T follicular helper cell (primary cell): ENCODE measurements at places on chromosomes 2 and 18.

- no peak for DNase-seq
Observed at GRCh38 chr2:128304715-128305554, 13.7 kb downstream of the HS6ST1 start.

DNA sequence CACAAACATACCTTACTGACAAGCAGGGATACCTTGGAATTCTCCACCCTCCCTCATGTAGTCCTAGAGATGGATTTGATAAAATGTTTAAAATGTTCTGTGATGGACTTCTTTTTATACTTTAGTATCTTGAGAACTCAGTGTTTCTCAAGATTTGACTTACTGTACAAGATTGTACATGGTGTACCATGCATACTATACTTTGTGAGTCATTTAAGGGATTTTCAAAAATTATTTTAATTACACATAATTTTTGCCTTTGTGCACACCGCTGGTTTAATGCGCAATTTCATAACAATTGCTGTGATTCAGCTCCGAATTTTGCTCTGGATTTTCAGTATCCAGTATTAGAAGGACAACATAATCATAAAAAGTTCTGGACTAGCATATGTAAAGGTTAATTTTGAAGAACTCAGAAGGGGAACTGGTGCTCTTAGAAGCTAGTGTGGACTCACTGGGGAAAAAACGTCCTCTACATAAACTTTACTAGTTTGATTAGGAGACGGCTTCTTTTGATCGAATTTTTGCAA lies 78.6 kb upstream of the ACSL3 start:
- no peak for DNase-seq

GRCh38 chr18:63444580-63444979 lies 22.3 kb upstream of the VPS4B start:
- DNase-seq: no peak

DNA sequence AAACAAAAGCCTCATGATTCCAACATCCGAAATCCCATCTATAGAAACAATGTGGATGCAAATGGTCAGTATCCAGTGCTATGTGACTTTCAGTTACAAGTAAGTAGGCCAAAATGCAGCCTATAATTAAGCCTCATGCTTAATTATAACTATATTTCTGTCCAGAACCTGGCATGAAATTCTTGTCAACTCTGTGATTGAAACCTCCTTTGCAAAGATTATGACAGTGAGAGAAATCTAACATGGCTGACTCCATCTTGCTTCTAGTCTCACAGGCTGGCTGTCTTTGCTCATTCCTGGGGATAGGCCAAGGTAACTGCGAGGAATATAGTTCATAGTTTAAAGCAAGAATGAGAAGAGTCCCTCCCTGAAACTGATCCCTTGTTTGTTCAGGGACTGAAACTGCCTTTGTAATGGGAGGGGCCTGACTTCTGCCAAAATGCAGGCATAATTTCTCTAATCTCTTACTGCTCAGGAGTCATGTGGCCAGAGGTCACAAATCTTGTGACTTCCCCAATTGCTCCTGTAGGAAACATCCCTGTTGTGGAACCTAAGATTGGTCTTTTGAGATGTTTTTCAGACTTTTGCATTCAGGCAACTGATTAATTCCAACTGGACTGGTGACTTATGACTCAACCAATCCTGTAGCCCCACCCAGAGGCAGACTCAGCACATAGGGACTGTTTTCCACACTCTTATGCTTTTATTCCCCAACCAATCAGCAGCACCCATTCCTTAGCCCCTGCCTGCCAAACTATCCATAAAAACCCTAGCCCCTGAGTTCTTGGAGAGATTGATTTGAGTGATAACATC lies 84.5 kb upstream of the TLK1 start:
- DNase-seq: no peak

DNA sequence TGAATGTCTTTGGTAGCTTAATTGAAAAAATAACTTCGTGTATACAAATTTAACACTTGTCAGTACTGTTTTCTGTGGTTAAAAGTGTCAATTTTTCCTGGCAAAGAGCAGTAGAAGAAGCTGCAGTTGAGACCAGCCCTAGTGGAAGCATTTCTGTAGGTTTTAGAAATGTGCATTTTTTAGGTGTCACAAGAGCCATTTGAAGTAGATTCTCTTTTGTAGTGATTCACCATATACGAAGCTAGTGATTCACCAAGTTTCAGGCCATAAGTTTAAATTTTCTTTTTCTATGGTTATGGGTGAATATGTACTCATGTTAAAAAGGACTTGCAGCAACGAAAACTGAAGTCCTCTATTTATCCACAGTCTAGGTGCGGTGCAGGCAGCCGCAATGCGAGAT lies 4.2 kb downstream of the NABP1 start:
- DNase-seq: no peak

DNA sequence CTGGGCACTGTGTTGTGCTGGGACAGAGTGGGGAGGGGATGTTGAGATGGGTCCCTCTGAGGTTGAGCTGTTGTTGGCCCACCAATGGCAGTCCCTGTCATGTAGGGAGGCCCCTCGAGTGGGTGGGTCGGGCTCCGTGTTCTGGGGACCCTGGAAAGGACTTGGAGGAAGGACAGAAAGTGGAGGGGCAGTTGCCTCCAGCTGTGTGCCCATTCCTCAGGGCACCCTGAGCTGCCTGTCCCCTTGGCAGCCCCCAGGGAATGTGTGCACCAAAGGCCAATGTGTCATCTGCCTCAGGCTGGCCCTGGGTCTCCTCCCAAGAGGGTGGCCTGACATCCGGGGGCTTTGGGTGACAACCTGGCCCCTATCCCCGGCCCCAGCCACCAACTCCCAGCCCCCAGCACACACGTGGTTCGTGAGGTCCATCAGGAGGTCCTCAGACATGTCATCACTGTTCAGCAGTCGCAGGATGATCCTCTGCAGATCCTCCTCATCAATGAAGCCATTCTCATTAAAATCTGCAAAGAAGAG lies 57.7 kb downstream of the CIB4 start:
- no peak for DNase-seq

DNA sequence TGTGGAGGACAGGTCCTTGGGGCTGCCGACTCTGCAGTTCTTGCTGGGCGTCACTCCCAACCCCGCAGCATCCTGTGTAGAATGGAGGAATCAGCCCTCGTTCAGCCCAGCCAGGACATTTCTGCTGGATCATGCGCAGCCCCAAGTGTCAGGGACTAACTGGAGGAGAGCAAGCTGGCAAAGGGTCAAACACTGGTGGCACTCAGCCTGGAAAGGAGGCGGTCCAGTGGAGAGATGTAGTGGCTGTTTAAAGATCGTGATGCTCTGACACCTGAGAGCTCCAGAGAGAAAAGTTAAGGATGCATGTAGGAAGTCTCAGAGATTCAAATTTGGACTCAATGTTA lies 63.6 kb upstream of the SH3RF3 start:
- DNase-seq: no peak

- no peak for DNase-seq
Observed at GRCh38 chr18:12086249-12086648, 7.4 kb upstream of the ANKRD62 start.

DNA sequence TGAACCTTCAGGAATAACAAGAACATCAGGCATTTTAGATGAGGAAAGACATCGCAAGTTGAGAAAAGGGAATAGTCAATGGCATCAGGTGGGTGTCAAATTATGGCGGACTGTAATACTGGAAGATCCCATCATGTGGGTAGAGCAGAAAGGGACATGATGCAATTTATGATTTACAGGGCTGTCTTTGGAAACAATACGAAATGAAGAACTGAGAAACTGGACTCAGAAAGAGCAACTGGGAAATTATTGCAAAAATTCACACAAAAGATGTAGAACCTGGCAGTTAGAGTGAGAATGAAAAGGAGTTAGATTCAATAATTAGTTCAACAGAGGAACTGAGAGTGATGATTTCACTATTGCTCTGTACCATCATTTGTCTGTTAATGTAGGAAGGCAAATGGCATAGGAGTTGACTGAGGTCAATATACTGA lies 1635.0 kb upstream of the ACVR2A start:
- DNase-seq: no peak
